ENCODE measurements at places on chromosomes 5 and 9.

DNA sequence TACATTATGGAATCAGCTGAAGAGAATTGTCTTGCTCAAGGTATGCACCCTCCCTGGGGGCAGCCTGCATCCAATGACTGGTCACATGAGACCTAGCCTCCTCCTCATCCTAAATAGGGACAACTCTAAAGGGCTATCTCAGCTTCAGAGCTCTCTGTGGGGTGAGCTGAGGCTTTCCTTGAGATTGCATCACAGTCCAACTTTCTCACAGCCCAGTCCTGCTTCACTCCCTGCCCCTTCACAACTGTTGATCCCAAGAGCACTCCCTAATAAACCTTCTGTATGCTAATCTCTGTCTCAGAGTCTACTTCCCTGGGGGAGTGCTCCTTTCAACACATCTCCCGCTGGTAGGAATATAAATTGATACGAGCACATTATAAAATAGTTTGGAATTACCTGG, 44.1 kb upstream of the ERBIN start:
- no peak for DNase-seq

GRCh38 chr9:91948597-91949391, 1.2 kb downstream of the ROR2 start:
- DNase-seq, result no peak

DNA sequence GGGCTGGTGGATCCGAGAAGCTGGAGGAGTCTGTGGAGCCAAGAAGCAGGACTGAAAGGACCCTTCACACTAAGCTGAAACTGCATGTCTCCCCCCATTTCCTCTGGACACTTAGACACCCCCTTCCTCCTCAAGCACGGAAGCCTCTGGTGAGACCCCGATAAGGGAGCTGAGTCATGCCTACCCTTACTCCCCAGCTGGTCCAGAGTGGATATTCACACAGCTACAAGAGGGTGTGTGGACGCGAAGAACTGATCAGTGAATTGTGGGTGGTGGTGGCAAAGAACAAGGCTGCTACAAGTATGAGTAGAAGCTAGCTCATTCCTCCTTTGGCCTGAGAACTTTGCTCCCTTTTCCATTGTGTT, 4.3 kb downstream of the TLN1 start:
- DNase-seq, result peak; percentile 55

GRCh38 chr5:148951612-148952011, 111.2 kb downstream of the SH3TC2 start:
- DNase-seq, result no peak

DNA sequence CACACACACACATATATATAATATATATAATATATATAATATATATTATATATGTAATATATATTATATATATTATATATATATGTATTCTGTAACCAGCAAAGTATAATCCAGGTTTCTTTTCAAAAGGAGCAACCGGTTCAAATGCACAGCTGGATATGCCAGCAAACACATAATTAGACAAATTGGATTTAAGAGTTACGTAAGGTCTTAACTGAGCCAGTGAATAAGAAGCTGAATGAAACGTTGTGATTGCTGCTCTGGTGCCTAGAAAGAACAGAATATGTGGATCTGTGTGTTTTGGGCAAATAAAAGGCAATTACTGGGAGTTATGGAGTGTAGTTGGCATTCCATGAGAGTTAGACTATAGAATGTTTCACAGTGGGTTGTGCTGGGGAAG, 178.1 kb downstream of the SLF1 start:
- no peak for DNase-seq

DNA sequence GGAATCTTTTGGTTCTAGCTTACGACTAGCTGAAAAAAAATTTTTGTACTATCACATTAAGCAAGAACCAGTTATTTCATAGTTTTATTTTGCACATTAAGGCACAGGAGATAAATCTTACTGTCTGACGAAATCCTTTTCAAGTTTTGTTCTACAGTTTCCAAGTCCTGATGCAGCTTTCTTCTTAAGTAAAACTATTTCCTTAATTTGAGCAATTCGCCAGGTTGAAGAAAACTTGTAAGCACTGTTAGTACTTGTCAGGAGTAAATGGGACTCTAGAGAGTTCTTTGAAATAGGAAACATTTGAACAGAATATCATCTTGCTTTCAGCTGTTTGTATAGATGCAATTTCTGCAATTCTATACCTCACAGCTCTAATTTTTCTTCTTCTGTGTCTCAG, 318.8 kb upstream of the ELAVL2 start:
- DNase-seq, result no peak

- DNase-seq, result no peak
These were observed 419.6 kb downstream of the GADD45G start for GRCh38 chr9:90024409-90024808.

GRCh38 chr9:112809351-112809848, 58.8 kb downstream of the SNX30 start:
- no peak for DNase-seq

DNA sequence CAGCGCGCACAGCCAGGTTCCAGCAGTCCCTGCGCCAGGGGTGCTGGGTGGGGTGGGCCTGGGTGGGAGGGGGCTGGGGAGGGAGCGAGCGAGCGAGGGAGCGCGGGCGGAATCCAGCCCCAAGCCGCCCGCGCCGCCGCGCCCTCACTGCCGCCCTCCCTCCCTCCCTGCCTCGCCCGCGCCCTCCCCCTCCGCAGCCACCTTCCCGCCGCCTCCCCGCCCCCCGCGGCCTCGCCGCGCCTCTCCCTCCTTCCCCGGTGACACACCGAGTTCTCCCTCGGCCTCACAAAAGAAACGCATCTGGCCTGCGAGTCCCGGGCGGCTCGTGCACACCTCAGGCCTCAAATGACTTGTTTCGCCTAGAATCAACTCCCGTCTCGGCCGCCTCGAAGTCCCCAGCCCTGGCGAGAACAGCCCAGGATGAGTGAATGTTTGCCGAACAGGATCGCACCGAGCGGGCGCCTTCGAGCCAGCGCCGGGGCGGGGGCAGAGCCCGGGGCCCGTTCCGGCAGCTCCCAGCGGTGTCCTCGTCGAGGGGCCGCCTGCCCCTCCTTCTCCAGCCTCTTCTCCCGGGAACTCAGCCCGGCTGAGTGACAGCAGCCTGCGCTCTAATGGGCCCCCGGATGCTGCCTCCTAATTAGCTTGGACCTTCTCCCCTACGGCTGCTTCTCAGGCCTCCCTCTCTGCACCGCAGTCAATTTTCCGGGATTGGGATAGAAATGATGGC, 371 bp upstream of the PITX1 start:
- DNase-seq, result no peak

GRCh38 chr5:172101547-172102217, 86.3 kb downstream of the STK10 start:
- DNase-seq, result no peak

DNA sequence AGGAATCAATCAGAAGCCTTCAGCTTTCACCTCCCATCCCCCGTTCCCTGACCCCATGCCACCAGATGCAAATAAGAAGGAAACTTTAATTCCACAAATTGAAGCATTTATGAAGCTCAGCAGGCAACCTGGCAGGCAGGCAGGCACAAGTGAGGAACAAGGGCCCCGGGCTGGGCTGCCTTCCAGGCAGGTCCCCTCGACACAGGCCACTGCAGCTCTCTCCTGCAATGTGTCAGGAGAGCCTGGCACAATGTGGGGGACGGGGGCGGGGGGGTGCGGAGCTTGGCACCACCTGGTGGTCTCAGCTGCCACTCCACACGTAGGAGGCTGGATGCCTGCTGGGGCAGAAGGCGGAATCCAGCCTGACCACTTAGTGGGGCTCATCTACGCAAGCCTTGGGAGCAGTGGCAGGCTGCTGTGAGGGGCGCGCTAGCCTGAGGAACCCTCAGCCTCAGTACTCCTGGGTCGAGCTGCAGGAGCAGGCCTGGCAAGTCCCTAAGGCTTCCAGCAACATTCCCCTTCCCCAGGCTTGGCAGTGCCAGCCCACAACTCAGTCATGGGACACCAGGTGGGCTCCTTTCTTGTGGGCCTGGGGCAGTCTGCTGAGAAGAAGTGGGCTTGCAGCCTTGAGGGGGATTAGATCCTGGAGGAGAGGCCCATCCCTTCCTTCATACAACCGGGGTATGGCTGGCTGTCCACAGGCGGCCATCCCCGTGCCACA, 50.2 kb upstream of the KCNMB1 start:
- DNase-seq, result no peak

- no peak for DNase-seq
These were observed 48.6 kb downstream of the NACC2 start for GRCh38 chr9:136046554-136046920.

DNA sequence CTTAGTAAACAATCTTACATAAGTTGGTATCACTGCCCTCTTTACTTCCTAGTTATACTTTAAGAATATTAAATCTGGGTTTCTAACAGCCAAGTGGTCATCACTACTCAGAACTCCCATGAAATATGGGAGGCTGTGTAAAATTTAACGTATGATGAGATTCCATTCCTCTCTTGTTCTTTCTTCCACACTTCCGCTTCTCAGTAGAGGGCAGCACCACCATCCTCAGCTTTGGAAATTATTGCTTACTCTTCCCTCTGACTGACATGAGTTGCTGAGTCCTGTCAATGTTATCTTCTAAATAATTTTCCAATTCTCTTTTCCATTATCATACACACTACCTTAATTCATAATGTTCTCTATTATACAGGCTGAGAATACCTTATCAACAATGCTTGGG, 194.0 kb downstream of the RFX3 start:
- DNase-seq, result peak; percentile 1

DNA sequence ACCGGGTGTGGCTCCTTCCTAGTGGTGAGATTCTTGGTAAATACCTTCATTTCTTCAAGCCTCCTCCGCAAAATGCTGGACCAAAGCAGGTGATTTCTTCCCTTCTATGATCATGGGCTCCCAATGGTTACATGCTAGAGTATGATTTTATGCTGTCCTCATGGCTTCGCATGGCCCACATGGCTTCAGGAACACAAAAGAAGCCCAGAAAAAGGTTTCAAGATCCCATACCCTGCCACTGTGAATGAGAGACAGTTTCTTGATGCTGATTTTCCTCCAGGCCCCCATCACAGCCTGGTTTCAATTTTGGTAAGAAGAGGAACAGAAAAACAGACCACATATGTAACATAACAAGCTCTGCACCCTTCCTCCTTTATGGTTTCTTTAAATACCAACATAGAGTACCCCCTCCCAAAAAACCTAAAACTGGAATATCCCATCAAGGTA, 2.4 kb upstream of the RXFP3 start:
- no peak for DNase-seq

DNA sequence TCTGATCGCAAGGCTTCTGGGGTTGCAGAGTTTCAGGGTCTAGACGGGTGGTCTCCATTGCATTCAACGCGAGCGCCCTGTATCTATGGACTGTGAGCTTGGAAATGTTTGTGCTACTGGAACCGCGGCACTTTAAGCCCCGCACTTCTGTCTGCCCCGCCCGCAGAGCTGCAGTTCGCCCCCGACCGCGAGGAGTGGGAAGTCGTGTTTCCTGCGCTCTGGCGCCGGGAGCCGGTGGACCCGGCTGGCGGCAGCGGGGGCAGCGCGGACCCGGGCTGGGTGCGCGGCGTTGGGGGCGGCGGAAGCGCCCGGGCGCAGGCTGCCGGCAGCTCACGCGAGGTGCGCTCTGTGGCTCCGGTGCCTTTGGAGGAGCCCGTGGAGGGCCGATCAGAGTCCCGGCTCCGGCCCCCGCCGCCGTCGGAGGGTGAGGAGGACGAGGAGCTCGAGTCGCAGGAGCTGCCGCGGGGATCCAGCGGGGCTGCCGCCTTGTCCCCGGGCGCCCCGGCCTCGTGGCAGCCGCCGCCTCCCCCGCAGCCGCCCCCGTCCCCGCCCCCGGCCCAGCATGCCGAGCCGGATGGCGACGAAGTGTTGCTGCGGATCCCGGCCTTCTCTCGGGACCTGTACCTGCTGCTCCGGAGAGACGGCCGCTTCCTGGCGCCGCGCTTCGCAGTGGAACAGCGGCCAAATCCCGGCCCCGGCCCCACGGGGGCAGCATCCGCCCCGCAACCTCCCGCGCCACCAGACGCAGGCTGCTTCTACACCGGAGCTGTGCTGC, 1.0 kb downstream of the ADAMTS19 start:
- DNase-seq, result no peak

- DNase-seq, result no peak
These were observed 513.0 kb upstream of the ADAMTS16 start for GRCh38 chr5:4627131-4627530.

GRCh38 chr9:70120834-70121510, 77.3 kb downstream of the MAMDC2 start:
- peak; percentile 96 for DNase-seq

GRCh38 chr5:81242906-81243436, 9.8 kb downstream of the CKMT2 start:
- DNase-seq, result no peak
